NCI-H2081 (cell line): ENCODE measurements at places on chromosomes 7 and 10.
A peak's percentile ranks its signal among the peaks of the same experiment; 100 is the strongest.

DNA sequence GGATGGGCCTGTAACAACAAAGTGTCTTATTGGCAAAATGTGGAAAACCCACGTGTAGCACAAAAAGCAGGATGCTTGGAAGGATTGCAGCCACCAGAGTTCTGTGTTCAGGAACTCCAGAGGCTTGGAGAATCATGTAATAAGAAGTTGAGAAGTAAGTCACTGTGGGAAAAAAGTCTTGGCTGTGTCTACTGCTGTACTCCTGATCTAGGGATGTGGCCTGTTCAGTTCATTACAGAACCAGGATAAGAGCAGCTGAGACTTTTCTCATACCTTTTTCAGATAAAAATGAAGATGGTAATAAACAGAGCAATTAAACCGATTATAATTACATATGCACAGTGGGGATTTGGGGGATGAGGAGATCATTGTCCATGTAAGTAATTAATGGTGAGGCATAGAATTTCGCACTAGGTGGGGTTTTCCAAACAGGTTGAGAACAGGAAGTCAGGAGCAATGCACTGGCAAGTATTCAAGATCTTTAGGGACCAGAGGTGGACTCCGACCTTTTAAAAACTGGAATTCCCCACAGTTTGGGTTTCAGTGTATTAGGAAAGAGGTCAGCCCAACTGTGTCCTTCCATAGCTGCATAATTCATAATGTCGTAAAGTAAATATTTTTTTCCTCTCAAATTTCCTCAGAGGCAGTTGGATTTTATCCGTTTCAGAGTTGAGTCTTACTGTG lies 281.7 kb downstream of the FRMD4A start:
- DNase-seq = no peak

DNA sequence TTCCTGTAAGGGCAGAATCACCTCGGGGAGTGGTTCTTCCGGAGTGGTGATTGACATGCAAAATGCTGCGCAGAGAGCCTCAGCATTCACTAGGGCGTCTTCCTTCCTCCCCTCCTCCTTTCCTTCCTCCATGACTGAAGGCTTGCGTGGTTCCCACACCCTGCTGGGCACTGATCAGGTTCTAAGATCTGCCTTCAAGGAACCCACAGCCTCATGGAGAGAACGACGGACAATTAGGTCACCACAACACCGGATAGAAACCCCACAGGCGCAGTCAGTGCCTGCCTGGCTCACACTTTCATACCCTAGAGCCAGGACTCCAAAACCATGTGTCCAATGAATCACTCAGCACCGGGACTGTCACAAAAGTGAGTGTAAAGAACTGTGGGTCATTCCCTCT lies 131.3 kb downstream of the DPP6 start:
- DNase-seq = no peak

DNA sequence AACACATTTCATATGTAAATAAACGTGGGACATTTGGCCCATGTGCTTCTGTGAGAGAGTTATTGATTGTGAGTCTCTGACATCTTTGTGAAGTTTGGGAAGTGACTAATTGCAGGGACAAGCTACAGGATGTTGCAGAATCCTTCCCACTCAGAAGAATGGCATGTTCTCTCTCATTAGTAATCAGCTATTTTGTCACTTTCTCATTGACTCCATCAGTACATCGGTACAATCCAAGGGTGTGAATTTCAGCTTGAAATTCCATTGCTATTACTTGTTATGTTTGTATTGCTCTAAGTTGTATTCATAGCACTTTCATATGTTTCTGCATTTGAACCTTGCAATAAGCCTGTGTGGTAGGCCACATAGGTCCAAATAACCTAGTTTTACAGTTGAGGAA lies 100.0 kb upstream of the KCNMA1 start:
- DNase-seq = no peak

GRCh38 chr10:111082102-111082975 lies 5.5 kb downstream of the ADRA2A start:
- no peak for DNase-seq

DNA sequence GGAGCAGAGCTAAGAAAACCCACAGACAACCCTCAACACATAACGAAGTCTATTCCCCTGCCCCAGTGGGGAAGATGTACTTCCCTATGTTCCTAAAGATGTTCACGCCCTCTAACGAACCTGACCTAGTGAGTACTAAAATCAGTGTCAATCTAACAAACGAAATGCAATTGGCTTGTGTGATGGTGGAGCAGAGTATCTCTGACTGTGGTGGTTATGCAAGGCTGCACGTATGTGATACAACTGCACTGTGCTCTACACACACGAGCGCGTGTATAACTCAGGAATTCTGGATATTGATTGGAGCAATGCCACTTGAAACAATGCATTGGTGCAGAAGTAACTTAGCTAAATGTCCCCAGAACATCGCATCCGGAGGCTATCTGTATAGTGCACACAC lies 1.3 kb downstream of the ANKRD16 start:
- DNase-seq = no peak

GRCh38 chr10:59336632-59337031 lies 25.7 kb downstream of the FAM13C start:
- no peak for DNase-seq

DNA sequence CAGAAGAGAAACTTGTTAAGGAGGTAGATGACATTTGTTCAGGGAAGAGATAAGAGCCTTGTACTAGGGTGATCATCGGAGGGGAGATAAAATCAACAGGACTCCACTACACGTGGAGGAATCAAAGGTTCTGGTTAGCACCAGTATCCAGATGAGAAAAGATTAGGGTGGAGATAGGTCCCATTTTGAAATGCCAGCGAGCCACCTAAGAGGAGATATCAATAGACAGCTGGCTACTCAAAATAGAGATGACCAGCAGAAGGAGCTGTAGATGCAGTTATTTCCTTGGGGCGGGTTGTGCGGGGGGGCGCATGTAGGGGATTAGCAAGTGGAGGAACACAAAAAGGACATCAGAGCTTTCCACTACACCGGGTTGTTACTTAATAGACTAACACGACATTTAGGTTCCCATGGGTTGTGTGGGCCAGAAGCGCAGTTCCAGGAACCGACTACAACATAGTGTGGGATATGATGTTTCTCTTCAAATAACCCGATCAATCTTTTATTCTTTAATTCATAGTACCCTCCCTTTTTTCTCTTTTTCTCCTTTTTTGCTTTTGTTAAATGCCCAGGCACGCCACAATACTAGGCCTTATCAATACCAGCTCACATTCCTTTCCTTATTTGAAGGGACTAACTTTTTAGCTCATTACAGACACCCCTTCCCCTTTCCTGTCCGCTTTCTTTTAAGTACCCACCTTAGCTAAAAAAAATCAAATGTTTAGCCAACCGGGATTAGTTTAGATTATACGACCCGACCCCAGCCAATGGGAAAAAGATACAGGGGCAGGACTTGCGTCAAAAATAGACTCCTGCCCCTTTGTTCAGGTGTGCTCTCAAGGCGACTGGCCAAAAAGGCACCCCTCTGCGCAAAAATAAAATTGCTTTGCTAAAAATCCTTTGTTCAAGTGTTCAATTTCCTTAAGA lies 2.0 kb upstream of the KIF11 start:
- peak; percentile 53 for DNase-seq

DNA sequence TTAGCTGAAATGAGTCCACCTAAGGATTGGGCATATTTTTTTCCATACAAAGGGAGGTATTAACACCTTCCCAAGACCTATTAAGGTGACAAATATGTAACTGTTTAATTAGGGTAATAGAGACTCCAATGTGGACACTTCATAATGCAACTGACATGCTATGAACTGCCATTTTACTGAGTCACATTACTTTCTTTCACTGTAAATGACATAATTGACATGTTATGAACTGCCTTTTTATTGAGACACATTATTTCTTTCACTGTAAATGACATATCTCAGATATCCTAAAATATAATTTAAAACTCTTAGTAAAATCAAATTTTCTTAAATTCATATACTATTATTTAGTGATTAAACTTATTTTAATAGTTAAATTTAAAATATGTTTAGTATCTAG lies 528.8 kb upstream of the PCDH15 start:
- DNase-seq = no peak

DNA sequence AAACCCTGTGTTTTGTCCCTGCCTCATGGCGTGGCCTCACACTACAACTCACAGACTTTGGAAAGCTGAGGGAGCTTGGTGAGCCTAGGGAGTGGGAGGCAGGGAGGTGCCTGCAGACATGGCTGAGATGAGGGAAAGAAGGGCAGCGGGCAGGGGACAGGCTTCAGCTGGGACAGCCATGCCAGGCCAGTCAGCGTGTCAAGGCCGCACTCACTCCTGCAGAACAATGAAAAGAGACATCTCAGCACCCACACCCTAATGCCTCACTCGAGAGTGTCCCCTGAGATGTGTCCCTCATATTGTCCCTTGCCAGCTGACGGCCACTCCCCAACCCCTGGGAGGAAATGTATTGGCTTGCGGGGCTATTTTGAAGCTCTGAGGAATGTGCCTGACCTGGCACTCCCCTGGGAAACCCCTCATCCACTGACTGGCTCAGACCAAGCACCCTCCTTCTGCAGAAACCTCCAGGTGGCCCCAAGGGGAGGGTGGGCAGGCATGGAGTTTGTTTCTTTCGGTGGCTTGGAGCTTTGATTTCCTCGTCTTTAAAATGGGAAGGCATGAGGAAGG lies 31.6 kb downstream of the SH3PXD2A start:
- no peak for DNase-seq
